Activated CD4-positive, alpha-beta memory T cell treated with anti-CD3 and anti-CD28 coated beads for 36 hours (primary cell): ENCODE measurements at places on chromosomes 4 and X.

DNA sequence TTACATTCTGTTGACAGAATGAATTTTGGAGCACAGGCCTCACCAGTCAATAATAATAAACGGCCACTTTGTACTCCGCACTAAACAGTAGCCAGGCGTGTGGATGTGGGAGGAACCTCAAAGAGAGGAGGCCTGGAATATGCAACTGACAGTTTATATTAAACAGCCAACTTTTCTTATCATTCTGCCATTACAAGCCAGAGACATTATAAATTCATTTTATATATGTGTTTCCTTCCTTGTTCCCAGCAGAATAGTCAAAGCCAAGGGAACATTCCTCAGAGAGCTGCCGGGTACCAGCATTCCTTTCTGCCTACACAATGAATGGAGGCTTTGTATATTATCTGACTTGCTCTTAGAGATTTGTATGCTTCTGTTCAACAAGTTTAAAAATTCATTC lies 436.5 kb upstream of the FTHL17 start:
- no peak for DNase-seq

- DNase-seq: no peak
Observed at GRCh38 chr4:169210504-169211118, 60.1 kb downstream of the SH3RF1 start.

- DNase-seq: peak; percentile 21
Observed at GRCh38 chr4:147793569-147794313, 61.9 kb downstream of the ARHGAP10 start.

GRCh38 chr4:2068566-2068965 lies 9.4 kb downstream of the NAT8L start:
- DNase-seq: no peak

DNA sequence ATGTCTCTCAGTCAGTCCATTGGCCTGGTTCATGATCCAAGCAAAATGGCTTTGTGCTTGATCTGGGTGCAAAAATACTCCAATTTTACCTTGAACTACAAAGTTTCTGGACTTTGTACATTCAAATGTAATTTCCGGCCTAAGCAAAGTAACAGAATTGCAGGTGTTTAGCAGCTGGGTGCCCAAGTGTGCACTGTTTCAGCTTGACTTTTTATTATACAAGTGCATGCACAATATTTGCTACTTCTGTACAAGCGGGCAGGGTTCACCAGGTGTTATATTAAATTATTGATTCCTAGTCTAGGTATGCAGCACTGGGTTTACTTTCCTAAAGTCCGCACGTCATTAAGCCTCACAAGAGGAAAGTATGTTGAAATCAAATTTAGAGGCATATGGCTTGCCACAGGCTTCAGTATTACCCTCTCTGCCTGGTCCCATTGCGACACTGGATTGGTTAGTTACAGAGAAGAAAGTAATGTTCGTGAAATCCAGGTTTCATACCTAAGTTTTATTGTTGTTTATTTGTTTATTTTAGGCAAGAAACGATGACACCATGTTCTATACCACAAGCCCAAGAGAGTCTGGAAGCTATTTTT lies 376.9 kb upstream of the CTSO start:
- DNase-seq: no peak

- DNase-seq: no peak
Observed at GRCh38 chrX:57822818-57823217, 87.4 kb downstream of the ZXDA start.

DNA sequence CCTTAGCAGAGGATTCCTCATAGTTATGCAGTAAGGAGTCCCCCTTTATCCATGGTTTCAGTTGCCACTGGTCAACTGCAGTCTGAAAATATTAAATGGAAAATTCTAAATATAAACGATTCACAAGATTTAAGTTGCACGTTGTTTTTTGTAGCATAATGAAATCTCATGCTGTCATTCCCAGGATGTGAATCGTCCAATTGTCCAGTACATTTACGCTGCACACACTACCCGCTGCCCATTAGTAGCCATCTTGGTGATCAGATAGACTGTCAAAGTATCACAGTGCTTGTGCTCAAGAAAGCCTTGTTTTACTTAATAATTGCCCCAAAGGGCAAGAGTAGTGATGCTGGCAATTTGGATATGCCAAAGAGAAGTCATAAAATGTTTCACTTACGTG lies 434.8 kb downstream of the MAPK10 start:
- no peak for DNase-seq

- DNase-seq: no peak
Observed at GRCh38 chr4:38751341-38752010, 31.3 kb downstream of the TLR10 start.

DNA sequence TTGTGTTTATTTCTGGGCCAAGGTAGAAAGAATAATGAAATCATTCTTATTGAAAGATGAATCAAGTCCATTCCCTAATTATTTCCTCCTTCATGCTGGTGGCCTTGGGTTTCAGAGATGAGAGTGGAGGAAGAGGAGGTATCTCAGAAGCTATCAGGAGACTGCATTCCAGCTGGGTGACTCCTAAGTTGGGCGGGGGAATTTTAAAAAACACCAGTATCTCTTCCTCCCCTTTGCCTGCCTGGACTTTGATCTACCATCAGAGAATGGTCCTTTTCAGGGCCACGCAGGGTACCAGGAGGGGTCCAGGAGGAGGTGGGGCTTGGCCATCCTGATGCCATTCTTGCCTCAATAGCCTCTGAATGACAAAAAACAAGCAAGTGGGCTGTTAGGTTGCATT lies 104.4 kb downstream of the ASMT start:
- no peak for DNase-seq

DNA sequence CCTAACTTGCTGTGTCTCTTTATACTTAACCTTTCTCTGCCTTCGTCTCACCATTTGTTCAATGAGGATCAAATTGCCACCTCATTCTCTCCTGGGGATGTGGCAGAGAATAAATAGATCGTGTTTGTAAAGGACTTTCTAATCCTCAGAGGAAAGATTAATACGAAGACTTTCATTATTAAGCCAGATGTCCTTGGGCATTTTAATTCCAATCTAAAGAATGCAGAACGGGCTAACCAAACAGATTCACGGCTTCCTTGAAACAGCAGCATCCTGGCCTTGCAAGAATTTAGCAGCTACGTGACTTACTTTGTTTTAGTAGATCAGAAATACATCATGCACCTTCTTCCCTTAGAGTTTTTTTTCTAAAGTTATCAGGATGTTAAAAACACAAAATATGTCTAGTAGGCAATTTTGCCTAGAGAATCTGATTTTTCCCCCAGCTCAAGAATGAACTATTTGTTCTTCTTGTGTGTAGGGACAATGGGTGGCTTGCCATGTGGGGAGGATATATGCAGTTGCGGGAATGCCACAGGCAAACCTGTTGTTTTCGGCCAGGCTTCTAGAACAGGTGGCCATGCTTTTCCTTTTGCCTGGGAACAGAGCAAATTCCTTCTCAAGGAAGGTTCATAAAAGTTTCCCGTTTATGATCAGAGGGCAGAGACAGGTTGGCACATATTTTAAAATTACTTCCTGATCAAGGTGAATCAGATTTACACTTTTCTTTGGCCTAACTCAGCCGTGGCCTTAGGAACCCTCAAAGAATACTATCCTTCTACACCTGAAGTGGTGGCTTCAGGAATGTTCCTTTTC lies 3.0 kb downstream of the MID1 start:
- DNase-seq: no peak

- DNase-seq: peak; percentile 66
Observed at GRCh38 chr4:38663090-38663800, 754 bp upstream of the KLF3 start.

DNA sequence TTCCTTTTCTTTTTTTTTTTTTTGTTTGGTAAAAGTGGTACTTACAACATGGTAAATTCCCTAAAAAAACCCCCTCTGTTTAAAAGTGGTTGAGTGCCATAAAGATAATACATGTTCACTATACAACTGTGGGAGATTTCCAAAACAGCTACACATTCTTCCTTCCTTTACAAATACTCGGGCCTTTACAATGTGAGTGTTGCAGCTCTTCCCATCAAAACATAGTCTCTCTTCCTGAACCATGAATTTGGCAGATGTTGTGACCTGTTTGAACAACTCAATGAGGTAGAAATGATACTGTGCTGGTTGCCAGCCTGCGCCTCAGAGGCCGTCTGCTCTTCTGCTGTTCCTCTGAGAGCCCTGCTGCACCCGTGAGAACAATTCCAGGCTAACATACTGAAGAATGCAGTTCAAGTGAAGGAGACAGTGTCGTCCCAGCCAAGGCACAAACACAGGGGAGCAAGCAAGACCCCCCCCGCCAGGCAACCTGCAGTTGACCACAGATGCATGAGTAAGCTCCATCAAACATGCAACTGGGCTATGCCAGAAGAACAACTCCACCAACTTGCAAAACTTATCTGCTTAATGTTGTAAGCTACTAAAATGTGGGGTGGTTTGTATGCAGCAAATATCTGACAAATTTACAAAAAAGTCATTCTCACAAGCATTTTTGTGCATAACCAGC lies 645.0 kb downstream of the PCDH7 start:
- DNase-seq: no peak

- DNase-seq: no peak
Observed at GRCh38 chrX:6184900-6185515, 43.7 kb downstream of the NLGN4X start.

DNA sequence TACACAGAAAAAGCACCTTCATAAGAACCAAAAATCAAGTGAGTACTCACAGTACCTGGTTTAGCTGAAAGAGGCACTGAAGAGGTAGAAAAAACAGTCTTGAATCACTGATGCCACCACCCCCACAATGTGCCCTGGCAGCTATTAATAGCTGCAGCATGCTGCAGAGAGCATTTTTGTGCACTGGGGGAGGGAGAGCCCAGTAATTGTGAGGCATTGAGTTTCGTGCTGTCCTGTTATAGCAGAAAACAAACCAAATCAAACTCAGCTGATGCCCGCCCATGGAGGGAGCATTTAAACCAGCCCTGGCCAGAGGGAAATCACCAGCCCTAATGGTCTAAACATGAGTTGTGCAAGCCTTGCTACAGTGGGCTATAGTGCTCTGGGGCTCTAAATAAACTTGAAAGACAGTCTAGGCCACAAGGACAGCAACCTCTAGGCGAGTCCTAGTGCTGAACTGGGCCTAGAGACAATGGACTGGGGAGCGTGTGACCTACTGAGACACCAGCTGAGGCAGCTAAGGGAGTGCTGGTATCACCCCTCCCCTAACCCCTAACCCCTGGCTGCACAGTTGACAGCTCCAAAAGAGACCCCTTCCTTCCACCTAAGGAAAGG lies 106.3 kb upstream of the TMLHE start:
- no peak for DNase-seq

DNA sequence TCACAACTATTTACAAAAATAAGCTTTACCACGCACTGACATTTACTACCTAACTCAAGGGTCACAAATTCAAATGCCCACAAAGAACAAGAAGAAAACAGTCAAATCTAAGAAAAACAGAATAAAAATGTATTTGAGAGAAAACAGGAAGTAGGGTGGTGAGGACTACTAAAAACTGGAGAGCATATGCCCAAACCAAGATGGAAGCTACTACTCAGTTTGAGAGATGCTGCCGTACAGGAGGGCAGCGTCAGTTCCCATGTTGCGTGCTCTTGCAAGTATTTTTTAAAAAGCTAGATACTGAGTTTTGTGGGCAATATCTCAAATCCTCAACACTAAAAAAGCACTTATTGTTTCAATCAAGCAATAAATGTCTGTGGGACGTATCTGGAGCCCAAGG lies 16.2 kb downstream of the HNRNPD start:
- no peak for DNase-seq

- no peak for DNase-seq
Observed at GRCh38 chr4:84232309-84233095, 266.6 kb downstream of the NKX6-1 start.

GRCh38 chrX:56564164-56564885 lies 898 bp downstream of the UBQLN2 start:
- peak; percentile 73 for DNase-seq

DNA sequence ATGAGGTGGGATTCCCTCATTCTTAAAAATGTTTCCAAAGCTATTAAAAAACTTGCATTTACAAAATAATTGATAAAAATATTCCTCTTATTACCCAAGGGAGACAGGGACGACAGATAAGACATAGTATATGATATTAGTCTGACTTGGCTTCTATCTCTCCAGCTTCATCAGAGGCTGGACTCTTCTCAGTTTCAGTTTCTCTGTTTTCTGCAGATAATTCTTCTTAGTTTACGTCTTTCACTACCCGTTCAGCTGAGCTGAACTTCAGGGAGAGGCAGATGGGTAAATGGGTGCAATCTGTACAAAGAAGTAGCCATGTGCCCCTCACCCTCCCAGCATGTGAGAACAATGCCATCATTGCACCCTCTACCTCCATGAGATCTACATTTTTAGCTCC lies 214.0 kb upstream of the SLIT2 start:
- DNase-seq: no peak

- DNase-seq: no peak
Observed at GRCh38 chr4:138039010-138039409, 203.1 kb downstream of the SLC7A11 start.

DNA sequence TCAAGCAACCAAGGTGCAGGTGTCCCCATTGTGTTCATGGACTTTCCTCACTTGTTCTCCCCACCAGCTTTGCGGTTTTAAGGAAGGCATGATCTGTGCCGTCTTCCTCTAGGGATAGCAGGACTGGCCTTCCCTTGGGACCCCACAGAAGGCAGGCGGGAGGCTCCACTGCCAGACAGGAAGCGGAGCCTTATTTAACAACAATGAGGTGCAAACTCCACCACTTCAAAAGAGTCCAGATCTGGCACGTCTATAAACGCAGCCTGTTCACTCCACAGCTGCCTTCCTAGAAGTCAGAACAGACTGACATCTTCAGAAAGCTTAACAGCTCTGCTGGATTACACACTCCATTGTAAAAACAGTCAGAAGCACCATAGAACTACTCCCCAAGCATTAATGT lies 1.7 kb upstream of the GPR143 start:
- no peak for DNase-seq

GRCh38 chr4:169540774-169541173 lies 71.6 kb downstream of the NEK1 start:
- DNase-seq: no peak

GRCh38 chr4:107035819-107036583 lies at the start of gene DKK2:
Gene DKK2, minus strand, starts transcription at chr4:107036313. Its CDS starts 722 bp downstream, at chr4:107035591.
- DNase-seq: peak; percentile 19

DNA sequence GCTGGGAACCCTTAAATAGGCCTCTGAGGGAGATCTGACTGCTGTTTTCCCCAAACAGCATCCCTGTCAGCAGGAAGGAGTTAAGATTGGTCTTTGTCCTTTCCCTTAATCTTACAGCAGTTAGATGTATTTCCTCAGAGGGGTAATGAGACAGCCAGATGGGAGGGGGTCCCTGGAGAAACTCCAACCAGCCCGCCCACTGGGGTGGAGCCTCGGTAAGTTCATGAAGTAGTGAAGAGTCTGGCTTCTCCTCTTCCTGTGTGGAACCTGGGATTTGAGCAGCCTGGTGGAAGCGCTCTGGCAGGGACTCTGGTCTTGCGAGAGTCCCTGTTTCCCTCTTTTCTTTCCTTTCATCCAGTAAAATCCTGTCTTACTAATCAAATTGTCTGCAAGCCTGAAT lies 330.0 kb downstream of the TLL1 start:
- DNase-seq: no peak

- DNase-seq: peak; percentile 33
Observed at GRCh38 chr4:185202984-185203485, 765 bp downstream of the CFAP97 start.

GRCh38 chrX:29690061-29690460 lies 525.3 kb upstream of the MAGEB2 start:
- DNase-seq: no peak

GRCh38 chr4:111231281-111231680 lies 608.4 kb upstream of the PITX2 start:
- DNase-seq: no peak
